ENCODE measurements at places on chromosomes 4 and X.

DNA sequence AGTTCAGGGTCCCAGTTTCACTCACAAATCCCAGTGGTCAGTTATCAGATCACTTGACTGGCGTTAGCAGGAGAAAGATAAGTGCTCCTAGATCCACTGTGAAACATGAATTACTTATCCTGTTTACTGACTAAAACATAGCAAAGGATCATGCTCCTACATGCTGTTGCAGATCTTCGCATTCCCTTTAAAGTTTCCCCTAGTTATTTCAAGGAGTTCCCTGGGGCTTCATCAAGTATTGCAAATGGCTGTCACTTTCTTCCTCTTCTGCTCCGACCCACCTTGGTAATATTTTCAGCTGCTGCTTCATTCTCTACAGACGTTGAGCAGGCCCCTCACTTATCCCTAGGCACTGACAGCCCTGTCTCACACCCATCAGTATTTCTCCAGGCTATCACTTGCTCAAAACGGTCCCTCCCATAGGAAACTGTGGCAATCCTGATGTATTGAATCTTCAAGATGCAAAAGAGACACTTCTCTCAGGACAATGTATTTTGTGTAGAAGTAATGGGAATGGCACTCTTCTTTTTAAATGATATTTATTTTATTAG, 466.0 kb downstream of the INPP4B start:
- DNase-seq: no peak

DNA sequence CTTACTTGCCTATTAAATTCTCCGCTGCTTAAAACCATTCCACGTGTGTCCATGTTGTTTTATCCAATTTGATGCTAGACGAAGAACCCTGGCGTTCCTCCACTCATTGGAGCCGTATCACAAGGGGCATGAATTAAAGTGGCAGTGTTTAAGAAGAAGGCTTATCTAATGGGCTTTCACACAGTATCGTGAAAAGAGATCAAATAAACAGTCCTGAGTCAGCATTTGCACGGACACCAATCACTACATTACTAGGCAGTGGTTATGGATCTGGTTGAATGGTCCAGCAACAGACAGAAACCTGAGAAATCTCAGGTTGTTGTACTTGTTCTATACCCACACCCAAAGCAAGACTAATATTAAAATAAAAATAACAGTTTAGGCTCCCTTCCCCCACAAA, 671.6 kb downstream of the FAT4 start:
- DNase-seq: no peak

GRCh38 chr4:39446842-39447573, 11.7 kb downstream of the RPL9 start:
- DNase-seq: peak; percentile 49

DNA sequence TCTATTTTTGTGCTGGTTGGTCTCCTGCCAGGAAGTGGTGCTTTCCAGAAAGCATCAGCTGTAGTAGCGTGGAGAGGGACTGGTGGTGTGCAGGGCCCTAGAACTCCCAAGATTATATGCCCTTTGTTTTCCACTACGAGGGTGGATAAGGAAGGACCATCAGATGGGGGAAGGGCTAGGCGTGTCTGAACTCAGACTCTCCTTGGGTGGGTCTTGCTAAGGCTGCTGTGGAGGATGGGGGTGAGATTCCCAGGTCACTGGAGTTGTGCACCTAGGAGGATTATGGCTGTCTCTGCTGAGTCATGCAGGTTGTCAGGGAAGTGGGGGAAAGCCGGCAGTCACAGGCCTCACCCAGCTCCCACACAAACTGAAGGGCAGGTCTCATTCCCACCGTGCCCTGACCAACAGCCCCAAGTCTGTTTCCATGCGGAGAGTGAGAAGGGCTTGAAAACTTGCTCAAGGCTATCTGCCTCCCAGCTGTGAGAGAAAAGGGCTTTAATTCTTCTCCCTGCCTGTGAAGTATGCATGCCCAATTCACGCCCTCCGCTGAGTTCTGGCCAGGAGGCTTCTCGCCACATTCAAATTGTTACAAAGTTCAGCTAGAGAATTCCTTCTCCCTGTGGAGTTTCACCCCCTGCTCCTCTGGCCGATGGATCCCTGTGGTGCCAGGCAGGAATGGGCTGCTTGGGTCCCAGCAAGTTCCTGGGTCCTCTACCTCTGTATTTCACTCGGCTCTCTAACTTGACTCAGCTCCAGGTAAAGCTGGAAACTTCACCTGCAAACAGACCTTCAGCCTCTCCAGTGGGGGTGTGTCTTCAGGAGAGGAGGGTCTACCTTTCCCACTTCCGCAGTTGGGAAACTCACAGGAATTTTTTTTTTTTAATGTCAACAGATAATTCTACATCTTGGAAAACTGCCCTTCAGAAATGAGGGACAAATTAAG, 7.7 kb upstream of the CSTF2 start:
- no peak for DNase-seq

DNA sequence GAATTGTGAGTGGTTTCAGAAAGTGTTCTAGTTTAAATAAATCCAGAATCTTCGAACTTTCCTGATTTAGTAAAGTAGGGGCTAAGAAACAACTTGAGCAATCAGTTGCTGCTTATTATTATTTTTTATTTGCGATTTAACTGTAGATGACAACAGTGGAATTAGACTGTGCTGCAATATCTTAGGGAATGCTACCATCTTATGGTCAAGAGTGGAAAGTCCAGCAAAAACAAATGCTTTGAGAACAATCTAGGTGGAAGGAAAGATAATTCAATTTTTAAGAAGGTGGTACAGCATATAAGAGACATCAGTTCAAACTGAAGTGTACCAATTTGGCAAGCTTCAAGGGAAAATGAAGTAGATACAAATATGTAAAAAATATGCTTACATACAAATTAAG, 73.3 kb downstream of the CYLC1 start:
- no peak for DNase-seq

GRCh38 chr4:10296730-10297129, 160.5 kb downstream of the ZNF518B start:
- no peak for DNase-seq

GRCh38 chrX:10741003-10741402, 120.6 kb upstream of the MID1 start:
- DNase-seq: no peak

DNA sequence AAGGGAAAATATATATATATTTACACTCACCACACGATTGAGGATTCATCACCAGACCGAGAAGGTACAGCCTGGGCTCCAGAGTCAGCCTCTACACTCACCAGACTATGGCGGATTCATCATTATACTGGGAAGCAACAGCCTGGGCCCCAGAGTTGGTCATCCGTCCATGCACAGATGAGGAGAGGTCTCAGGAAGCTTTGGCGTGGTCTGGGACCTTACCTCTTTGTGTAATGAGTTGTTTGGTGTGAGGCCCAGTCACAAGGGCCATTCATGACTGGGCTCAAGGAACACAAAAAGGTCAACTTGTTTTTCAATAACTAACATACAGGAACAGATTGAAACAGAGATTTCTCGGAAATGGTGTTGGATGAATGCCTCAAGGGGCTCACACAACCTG, 926.1 kb downstream of the FAM133A start:
- no peak for DNase-seq

DNA sequence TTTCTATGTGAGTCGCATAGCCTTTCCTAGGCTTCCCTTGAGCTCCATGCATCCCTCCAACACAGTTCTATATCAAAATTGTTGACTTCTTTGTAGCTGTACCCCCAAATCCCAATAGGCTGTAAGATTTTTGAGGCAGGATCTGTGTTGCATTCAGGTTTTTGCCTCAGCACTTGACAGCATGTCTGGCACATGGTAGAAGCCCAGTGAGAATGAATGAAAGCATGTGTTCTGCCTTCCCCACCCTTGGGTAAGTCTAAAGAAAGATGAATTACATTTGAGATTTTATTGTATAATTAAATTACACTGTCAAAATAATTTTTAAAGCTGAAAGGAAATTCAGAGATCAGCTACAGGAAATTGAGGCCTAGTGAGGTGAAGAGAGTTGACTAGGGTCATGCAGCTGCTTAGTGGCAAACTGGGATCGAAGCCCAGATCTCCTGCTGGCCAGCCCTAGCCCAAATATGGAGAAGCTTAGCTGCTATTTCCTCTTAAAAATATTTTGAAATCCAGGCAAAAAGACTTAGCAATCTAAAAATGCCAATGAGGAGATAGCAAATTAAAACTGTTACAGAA, 122.5 kb downstream of the SPATA18 start:
- no peak for DNase-seq

- DNase-seq: no peak
These were observed 4.1 kb upstream of the NR0B1 start for GRCh38 chrX:30313322-30313721.

DNA sequence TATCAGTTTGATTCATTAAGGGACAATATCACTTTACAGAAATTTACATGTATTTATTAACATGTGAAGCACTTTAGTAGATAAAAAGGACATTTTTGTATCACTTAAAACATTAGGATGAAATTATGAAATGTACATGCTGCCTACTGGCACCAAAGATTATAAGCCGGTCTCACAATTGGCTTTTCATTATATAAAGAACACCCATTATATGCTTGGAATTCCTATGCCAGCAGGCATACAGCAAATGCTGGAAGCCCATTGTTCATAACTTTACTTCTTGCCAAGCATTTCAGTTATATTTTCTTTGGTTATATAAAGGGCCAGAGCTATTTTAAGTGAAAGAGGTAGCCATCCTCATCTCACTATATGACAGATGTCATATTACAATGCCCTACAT, 145.9 kb downstream of the DMD start:
- DNase-seq: no peak

DNA sequence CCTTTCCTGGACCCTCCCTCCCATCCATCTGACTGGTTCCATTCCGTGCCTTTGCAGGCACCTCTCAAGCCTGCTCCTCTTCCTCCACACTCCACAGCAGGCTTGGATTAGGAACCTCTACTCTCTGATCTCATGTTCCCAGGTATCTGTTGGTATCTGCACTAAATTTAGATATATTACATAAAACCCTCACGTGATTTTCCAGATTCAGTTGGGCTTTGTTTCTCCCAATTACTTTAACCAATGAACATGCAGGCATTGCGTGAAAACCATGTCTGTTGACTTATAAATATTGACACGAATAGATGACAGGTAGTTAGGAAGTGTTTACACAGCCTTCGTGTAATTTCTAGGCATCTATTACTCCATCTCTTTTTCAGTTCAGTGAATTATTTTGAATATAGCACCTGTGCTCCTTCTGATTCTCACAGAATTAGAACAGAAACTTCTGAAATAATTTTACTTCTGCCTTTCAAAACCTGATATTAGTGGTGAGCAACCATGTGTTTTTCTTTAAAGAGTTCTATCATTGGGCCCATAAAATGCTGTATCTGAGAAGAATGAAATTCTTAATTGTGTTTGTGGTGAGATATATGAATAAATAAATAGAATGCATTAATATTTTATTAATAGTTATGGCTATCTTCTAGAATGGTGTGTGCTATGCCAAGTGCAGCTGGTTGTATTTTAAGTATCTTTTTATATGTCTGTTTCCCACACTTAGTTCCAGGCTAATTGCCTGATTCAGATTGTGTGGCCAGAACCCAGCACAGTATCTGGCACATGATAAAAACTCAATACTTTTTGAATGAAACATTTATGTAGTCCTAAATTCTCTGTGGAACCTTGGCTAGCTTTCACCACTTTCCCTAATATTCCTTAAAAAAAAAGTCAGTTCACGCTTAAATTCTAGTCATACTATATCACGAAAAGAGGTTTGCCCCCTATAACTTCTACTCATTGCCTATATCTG, 304.8 kb downstream of the QDPR start:
- DNase-seq: no peak

- DNase-seq: no peak
These were observed 33.2 kb upstream of the NAP1L5 start for GRCh38 chr4:88730811-88731210.

GRCh38 chr4:112431158-112431557, 84.8 kb downstream of the NEUROG2 start:
- DNase-seq: no peak

DNA sequence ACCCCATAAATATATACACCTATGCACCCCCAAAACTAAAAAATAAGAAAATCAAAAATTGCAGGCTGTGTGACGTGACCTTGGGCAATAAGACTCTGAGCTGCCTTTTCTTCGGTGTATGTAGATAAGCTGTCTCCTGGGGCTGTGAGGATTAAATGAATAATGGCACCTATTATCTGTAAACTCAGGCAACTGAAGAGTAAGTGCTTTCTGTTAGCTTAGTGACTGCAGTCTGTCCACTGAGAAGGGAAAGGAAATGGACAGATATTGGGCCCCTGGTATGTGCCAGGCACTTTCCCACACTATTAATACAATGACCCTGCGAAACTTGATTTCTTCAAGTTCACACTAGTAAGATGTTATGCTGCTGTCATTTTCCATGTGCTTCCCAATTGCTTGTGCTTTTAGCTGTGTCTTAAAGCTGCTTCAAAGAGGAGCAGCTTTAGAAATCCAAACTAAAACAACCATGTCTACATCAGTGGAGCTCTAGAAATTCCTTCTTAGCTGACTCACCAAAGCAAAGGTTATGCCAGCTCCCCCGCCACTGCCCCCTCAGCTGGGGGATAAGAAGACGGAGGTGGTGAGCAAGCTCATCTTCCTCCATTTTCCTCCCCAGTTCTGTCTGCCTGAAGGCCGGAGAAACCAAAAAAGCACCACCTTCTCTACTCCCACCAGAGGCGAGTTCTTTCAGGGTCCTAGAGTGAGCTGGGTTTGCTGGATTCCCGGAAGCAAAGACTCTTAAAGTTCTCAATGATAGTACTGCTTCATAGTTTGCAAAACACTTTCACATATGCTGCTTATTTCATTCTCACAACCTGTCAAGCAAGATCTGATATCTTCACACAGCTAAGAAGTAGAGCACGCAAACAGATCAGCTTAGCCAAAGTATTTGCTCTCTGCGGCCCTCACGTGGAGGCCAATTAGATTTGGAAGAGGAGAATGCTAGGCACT, 8.8 kb upstream of the DGAT2L6 start:
- DNase-seq: no peak

GRCh38 chr4:5266991-5267390, 215.7 kb downstream of the STK32B start:
- DNase-seq: no peak

DNA sequence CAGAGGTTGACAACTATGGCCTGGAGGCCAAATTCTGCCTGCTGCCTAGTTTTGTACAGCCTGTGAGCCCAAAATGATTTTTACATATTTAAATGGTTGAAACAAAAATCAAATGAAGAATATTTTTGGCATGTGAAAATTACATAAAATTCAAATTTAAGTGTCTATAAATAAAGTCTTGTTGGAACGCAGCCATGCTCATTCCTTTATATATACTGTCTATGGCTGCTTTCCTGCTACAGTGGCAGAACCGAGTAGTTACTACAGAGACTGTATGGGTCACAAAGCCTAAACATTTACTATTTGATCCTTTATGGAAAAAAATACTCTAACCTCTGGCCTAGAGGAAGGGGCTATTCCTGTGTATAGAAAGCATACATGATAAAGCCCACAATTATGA, 290.4 kb downstream of the GLUD2 start:
- DNase-seq: no peak

- no peak for DNase-seq
These were observed 111.5 kb downstream of the POLA1 start for GRCh38 chrX:24805201-24805600.

DNA sequence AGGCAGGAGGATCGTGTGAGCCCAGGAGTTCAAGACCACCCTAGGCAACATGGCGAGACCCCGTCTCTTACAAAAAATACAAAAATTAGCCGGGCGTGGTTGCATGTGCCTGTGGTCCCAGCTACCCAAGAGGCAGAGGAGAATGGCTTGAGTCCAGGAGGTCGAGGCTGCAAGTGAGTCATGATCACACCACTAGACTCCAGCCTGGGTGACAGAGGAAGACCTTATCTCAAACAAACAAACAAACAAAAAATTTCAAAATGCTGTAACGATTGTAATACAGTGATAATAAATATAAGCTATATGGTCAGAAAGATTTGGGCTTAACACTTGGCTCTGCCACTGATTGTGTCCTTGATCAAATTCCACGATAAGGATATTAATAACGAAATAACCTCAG, 24.2 kb downstream of the SLC25A4 start:
- DNase-seq: no peak

Measured in T-cell (primary cell).